ENCODE measurements at places on chromosomes 1 and 21.

DNA sequence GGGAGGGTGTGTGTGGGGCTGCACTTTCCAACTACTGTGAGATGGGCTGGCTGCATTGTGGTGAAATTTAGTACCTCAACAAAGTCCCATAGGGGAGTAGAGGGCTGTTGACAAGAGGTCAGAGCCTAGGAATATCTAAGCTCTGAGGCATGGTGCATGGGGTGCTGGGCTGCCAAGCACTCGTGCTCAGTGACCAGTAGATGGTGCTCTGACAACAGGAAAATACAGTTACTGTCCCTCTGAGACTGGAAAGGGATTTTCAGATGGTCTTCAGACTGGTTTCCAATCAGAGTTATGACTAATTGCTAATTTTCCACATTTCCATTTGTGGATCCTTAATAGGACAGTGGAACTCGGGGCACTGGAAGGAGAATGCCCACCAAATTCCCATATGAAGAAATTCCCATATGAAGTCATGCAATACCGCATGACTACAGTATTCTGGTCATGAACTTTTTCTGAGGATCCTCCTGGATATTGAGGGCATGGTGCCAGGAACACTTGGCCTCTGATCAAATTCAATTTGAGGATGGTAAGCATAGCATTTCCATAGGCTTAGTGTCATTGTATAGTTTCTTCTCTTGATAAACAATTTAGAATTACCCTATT, 4.1 kb upstream of the CACNA1E start:
- DNase-seq, result peak; percentile 49

DNA sequence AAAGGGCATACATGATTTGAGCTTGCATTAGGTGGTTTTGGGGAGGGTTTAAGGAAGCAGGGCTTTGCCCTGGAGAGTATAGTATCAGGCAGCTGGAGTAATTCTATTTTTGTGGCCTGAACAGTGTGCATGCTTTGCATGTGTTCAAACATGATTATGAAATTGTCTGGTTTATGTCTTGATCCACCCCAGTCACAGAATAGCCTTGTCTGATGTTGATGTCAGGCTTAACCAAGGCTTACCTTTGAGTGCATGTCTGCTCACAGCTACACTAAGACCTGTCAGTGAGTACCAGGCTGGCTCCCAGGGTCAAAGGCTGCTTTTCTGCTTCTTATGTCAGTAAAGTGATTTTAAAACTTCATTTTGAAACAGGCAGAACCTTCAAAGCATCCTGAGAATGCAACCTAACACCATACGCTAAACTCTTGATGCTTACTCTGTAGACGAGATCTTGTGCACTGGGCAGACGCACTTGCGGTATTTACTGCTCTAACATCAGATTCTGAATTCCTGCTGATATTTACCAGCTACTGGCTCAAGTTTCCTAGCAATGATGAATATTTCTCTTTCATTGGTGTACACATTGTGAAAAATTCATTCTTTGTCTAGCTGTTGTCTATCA, 78.9 kb downstream of the MAP3K21 start:
- DNase-seq, result no peak

DNA sequence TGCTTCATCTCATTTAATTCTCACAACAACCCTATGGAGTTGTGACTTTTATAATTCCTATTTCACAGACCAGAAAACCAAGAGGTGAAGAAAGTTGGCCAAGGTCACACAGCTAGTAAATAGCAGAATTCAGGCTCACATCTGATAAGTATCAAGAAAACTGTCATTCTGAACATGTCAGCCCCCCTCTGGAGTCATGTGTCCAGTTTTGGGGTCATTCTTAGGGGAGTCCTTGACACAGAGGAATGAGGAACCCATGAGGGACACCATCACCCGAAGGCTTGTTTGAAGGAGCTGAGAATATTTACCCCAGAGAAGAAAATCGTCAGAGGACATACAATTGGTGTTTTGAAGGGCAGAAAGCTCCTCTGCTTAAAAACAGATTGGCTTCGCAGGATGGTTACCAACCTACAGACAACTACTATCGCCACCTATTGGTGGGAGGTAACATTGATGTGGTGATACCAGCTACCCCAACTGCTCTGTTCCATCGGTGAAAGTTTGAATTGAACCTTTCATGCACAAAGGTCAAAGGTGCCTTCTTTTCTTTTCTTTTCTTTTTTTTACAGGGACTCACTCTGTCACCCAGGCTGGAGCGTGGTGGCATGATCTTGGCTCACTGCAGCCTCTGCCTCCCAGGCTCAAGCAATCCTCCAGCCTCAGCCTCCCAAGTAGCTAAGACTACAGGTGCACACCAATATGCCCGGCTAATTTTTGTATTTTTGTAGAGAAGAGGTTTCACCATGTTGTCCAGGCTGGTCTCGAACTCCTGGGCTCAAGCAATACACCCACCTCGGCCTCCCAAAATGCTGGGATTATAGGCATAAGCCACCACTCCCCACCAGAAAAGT, 31.3 kb downstream of the NCMAP start:
- peak; percentile 39 for DNase-seq

DNA sequence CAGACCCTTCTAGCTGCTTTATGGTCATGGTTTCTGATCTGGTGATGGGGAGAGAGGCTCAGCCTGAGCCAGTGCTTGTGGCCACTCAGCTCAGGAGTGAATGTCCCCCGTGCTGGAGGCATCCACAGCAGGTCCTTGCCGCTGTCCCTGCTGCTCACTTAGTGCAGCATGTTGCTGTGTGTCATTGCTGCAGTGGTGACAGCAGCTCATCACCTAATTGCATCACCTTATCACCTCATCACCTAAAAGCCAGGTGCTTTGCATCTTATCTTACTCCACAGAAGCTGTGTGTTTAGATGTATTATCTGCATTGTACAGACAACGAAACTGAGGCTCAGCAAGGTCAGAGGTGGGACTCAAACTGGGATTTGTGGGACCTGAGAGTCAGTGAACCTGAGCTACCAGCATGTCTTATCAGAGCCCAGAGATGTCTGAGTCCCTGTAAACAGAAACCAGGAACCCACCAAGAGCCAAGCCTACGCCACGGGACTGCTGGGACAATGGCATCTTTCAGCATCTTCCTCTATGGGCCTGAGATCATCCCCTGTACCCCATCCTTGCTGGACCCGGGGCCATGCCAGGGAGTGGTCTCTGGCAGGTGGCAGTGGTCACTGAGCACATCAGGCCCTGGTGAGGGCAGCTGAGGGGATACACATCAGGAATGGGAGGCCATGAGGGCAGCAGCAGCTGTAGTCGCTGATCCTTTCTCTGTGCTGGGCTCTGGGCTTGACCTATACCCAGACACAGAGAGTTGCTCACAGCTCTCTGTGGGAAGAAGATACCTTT, 6.5 kb downstream of the PODN start:
- DNase-seq, result no peak

GRCh38 chr1:94317790-94318188, 80.4 kb upstream of the ARHGAP29 start:
- DNase-seq, result no peak
